Left colon (tissue), 2 donors: ENCODE measurements at places on chromosomes 6 and 20. TPM values are rescaled to one million over a fixed set of nuclear protein-coding genes. Genes with fewer than 3 reads are reported as not detected.

Gene SPATS1
- not detected for total RNA-seq

Gene SNX9
- 53.6 TPM for total RNA-seq

Gene SLC17A2
- not detected for total RNA-seq

Gene GJA10
- total RNA-seq, result not detected

Gene USP49
- total RNA-seq, result 2.1 TPM

DNA sequence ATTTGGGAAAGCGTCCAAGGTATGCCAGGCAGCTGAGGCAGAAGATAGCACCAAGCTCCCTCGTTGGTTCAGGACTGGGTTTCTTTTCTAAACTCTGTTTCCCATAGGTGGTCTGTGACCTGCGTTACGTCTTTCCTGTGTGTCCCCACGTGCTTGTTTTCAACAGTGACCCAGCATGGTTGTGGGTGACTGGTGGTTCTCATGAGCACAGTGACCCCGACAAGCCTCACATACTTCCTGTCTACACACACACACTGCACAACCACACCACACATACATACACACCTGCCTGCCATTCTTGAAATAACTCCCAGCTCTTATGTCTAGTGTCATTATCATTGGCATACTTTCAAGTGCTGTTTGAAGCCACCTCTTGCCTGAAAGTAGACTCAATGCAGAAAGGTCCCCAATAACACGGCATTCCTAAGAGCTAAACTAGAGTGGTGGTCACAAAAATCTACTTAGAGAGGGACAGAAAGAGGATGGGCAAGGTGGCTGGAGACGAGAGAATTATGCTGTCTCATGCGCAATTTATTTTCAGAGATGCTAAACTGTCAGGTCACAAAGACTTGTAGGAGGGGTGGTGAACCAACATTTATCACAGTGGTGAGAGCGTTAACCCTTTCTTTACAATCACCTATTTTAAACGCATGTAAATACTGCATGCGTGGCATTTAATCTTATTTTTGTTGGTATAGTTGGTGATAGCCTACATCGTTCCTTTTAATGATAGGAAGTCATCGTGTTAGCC is 66.7 kb downstream of the GCNT2 start:
- no peak for DNase-seq

GRCh38 chr20:19688031-19688806 is 69.8 kb upstream of the RIN2 start:
- peak; percentile 86 for DNase-seq

- peak; percentile 19 for DNase-seq
Measured at GRCh38 chr6:322259-322930, 30.1 kb downstream of the DUSP22 start.

DNA sequence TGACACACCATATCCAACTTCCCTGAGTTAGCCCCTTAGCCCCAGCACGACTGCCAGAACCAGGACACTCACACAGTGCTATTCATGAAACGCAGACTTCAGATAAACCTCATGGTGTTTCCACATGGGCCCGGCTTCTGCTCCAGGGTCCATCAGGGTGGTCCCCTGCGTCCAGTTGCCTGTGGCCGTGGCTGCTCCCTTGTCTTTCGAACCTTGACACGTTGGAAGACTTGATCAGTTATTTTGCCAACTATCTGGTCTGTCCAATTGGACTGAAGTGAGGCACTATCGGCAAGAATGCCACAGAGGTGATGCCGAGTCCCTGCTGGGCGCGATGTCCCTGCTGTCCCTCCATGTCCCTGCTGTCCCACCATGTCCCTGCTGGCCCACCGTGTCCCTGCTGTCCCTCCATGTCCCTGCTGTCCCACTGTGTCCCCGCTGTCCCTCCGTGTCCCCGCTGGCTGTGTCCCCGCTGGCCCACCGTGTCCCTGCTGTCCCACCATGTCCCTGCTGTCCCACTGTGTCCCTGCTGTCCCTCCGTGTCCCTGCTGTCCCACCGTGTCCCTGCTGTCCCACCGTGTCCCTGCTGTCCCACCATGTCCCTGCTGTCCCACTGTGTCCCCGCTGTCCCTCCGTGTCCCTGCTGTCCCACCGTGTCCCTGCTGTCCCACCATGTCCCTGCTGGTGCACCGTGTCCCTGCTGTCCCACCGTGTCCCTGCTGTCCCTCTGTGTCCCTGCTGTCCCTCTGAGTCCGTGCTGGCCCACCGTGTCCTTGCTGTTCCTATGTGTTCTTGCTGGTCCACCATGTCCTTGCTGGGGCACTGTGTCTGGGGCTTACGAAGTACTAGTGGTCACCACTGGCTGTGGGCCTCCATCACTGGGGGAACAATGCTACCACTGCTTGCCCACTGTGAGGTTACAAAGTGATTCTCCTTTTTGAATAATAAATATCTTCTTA is 251.4 kb downstream of the DLL1 start:
- peak; percentile 1 for DNase-seq

- DNase-seq, result peak; percentile 37
Measured at GRCh38 chr6:161748535-161749416, 474.9 kb upstream of the AGPAT4 start.

DNA sequence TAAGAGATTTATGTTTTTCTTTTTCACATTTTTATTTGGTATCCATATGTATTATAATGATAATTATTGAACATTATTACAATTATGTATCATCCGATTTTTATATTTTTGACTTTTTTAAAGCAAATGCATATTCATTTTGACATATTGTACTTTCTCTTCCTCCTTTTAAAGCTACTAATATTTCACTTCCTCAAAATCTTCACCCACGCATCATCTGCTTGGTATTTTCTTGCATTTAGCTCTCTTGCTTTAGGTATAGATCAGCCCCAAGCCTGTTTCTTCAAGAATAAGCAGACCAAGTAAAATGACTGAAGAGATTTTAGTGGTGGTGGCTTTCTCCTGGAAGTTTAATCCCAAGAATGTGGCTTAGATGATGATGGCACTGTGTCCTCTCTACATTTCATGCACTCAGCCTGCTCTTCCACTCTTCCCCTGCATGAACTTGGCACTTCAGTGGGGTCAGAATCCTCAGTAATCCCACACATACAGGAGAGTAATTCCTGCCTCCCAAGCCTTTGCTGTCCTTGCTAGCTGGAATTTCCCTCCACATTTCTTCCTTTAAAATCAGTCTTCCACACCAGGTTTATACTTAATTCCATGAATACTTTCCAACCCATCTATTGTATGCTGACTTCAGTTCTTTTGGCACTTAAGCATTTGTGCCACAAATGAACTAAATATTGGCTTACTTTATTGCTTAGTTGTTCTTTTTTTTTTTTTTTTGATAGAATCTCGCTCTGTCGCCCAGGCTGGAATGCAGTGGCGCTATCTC is 8.2 kb downstream of the NCOA7 start:
- no peak for DNase-seq

- no peak for DNase-seq
Measured at GRCh38 chr6:134000443-134000842, 47.4 kb downstream of the TBPL1 start.

DNA sequence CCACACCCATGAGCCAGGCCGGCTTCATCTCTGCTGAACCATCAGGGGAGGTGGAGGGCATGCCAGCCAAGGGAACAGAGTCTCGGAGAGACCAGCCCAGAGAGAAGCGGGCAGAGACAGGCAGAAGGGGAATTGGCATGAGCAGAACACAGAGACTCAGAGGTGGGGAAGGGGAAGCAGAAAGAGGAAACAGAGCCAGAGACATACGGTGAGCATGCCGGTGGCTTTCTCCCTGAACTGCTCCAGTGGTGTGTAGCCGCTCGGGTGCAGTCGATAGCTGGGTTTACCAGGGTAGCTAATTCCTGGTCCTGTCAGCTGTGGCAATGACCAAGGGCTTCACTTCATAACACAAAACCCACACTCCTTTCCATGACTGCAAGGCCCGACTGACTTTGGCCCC is 83.6 kb upstream of the CCDC167 start:
- DNase-seq, result no peak

GRCh38 chr20:55038684-55039083 is 563.3 kb downstream of the DOK5 start:
- no peak for DNase-seq

- DNase-seq, result no peak
Measured at GRCh38 chr20:57688864-57689263, 21.0 kb downstream of the PMEPA1 start.

DNA sequence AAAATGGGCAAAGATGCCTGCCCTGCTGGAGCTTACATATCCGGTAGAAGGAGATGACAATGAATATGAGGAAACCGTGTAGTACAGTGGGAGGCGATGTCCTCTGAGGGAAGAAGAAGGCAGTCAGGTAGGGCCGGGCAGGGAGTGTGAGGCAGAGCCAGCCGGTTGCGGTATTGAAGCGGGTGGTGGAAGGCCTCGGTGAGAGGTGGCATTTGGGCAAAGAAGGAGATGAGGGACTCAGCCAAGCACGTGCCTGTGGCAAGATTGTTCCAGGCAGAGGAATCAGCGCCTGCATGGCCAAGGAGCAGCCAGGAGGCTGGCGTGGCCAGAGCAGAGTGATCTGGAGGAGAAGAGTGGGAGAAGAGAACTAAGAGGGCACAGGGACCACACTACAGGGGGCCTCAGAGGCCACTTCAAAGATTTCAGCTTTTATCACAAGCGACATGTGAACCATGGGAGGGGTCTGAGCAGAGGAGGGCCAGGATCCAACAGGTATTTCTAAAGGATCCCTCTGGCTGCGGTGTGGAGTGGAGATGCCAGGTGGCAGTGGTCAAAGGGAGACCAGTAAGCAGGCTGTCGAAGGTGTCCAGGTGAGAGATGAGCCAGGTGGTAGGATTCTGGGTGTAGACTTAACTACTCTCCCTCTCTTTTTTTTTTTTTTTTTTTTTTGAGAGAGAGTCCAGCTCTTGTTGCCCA is 13.8 kb downstream of the MDFI start:
- DNase-seq, result no peak

- peak; percentile 86 for DNase-seq
Measured at GRCh38 chr6:156564127-156564806, 212.9 kb upstream of the ARID1B start.
